ENCODE measurements at places on chromosomes 2 and 18.
A peak's percentile ranks its signal among the peaks of the same experiment; 100 is the strongest.

DNA sequence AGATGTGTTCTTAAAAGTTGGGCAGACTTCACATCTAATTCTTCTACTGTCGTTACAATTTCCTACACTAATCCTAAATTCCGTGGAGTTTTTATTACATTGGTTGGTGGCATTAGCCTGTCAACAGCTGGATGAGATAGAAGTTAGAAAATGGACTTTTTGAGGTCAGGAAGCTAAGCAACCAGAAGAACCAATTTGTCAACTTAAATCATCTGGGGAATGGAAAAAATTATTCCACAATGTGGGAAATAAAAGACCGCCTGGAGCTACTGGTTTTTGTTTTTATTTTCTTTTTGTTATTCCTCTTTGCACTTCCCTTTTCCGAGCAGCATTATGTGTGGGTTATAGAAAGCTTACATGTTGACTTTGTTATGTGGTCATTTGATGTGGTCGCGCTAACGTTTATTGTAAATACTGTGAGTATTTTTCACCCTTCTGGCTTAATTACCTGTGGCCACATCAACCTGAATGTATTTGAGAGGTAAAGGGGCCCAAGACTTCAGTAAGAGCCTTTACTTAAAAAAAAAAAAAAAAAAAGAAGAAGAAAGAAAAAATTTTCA lies 75.3 kb downstream of the PTPRM start:
- no peak for DNase-seq

- peak; percentile 69 for DNase-seq
Observed at GRCh38 chr2:217901835-217902378, 100.9 kb downstream of the TNS1 start.

DNA sequence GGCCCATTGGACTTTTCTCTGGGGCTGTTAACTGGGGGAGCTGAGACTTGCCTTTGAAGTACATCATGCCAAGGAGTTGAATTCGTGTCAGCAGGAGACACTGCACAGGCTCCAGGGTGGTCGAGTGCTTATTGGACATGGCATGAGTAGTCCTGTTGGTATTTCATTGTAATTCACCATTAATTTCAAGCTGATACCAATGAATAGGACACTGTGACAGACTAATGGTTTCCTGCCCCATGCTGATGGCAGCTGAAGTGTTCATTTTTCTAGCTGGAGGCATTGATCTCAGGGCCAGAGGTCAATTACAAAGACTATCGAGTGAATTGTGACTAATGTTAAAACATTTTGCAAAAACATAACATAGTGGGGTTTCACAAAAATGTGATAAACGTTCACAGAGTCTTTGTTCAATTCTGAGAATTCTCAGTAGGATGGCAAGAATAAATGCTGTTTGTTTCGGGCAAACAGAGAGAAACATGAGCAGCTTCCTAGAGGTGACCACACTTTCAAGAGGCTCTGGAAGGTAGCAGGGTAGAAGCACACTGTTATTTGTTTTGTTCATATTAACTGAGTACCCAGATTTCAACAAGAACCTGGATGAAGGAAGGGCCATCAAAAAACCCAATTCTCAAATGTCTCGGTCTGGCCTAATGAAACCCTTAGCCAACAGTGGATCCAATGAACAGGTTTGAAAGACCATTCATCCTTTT lies 90.6 kb upstream of the ARL4C start:
- no peak for DNase-seq

DNA sequence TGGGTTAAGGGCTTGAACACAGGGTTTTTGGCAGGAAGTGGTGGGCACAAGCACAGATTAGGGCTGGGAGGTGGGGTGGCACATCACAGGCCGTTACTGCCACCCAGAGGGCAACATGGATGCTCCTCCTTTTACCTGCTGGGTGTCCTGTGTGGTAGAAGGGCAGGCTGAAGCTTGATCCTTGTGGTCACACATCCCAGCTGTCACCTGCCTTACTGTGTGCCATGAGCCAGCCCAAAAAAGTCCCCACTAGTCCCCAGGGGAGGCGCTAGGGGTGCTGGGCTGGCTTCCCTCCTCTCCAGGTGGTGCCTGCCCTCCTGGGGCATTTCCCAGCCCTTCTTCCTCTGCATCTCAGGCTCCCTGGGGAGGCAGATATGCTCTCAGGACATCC lies 50.5 kb upstream of the ALPP start:
- DNase-seq: no peak

GRCh38 chr2:48914477-48915089 lies 159.1 kb upstream of the LHCGR start:
- DNase-seq: no peak

DNA sequence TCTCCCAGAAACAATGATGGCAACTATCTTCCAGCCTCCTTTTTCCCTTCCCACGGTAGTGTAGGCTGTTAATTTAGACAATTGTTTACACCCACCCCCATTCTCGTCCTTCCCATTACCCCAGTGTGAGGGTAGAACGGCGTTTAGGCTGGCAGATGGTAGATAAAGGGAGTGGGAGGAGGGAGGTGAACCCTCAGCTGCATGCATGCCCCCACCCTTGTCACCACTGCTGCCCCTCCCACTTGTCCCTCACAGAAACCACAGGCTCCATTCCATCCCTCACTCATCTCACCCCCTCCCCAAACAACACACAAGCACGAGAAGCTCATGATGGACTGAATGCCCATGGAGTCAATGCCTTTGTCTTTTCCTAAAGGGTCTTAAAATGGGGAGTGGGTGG lies 107.9 kb upstream of the PARD3B start:
- DNase-seq: no peak

DNA sequence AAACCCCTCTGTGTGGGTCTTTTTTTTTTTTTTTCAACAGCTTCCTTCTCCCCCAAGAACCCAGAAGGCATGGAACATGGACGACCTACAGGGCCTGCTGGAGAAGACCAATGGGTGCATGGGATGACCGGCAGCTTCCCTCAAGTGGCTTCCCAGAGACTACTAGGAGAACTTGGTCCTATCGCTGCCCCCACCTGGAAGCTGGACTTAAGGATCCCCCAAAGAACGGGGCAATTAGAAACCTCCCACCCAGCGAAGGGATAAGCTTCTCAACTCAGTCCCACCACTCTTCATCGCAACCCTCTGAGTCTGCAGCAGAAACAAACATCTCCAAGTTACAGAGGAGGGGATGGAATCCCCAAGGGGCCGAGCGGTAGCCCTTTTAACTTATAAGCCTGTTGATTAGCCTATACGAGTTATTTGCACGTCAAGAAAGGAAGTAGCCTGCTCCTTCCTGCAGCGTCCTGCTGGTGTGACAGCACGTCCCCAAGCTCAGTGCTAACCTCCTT lies 1.4 kb downstream of the ACTR1B start:
- DNase-seq: no peak

DNA sequence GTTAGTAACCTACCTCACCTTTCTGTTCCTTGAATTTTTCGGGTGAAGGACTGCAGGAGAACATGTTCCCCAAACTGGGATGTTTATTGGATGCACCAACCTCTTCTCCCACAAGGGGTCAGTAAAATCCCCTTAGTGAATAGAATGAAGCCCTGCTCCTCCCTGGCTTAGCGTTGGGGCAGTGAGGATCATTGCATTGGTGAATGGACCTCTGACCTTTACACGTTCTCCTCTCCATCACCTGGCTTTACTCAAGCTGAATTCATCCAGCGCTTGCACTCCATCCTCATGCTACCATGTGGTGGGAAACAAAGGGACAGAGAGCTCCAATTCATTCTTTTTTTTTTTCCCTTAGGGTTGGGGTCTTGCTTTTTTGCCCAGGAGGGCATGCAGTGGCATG lies 157.2 kb downstream of the MIB1 start:
- DNase-seq: peak; percentile 55

DNA sequence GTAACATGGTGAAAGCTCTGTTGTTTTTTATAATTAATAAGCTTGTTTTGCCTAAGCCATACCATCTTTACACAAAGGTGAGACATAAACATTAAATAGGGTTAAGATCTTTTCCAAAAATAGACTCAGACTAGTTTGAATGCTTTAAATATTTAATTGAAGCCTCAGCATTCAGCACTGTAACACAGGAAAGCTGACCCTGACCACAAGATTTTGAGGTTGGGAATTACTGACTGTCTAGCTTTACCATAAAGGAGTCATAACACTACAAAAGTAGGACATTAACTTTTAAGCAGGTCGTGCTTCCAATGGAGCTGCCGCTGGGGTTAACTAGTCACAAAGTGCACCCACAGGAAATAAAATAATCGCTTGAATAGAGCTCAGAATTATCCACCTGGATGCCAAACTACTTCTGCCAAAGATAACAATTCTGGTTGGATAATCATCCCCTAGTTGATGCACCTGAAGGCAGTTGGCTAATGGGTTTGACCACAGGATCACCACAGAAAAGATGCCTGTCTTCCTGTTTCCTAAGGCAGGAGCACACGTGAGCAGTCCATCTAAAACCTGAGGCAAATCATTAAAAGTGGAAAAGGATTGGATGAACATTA lies 106.2 kb downstream of the COBLL1 start:
- DNase-seq: no peak

GRCh38 chr2:38266382-38267061 lies 110.6 kb downstream of the ATL2 start:
- DNase-seq: no peak

DNA sequence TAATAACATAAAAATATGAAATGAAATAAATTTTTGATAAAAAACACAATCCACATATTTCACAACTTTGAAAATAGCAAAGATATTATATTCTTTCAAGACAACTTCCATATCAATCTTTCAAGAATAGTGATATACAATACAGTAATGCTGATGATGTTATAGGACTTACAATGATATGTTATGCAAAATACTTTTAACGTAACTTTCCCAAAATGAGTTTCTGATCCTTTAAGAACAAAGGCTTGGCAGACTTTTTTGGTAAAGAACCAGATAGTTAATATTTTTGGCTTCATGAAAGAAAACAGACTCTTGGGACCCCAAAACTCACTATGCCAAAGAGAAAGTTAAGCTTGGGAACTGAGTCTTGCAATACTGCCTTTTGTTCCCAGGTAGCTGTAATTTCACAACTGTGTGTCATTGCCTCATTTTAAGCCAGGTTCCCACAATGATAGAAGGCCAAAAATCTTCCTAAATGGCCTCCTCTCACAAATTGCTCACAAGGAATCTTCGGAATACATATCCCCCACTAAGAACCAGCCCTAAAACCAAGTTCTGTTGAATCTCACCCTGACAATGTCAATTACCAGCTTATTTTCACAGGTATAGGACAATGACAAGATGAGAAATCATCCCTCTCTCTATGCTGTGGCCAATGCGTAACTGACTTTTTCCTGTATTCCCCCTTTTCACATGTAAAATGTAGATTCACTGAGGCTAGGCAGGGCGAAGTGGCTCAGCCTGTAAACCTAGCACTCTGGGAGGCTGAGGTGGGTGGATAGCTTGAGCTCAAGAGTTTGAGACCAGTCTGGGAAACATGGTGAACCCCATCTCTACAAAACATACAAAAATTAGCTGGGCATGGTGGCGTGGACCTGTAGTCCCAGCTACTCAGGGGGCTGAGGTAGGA lies 54.8 kb upstream of the STRN start:
- no peak for DNase-seq

DNA sequence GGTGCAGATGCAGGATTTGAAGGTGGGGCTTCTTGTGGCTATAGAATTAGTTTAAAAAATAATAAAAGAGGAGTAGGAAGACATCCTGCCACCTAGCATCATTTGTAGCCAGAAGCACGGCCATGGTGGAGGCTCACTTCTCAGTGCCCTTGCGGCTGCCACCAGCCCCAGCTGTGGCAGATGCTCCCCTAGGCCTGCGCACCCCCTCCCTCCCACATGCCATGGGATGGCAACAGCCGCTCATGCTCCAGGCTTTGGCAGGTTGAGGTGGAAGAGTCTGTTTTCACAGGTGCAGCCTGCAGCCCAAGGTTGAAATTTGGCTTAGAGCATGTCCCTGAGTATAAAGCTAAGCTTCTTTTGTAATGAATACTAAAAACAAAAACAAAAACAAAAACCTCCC lies 96.4 kb downstream of the GATA6 start:
- no peak for DNase-seq

DNA sequence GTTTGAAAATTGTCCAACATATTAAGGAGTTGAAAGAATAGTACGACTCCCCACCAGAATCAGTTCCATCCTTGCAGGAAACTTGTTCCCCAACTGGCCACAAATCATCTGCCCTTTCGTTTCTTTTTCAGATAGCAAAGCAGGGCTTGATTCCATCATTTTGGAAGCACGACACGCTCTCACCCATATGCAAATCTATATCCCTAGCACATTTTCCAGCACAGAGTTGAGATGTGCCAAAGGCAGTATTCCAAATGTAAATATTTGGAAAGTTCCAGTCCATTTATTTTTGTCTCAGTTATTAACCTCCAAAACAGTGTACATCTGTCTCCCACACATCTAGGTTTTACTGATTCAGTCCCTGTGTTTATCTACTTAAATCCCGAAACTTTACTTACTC lies 128.8 kb upstream of the BCL2L11 start:
- DNase-seq: no peak

DNA sequence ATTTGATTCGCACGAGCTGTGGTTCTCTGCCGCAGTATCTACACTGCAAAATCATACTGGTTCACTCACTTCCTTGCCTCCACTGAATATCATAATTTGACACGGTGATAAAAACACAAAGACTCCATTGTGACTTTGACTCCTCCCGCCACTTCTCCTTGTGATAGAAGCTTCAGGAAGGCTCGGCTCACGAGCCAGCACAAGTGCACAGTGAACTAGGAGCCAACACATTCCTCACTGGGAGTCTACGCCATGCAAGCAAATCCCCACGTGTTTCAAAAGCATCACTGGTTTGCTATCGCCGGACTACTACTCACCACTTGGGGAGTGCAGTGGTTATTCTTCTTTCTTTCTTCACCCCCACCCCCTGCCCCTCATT lies 293.3 kb upstream of the PARD3B start:
- DNase-seq: no peak

GRCh38 chr2:150370561-150370960 lies 116.9 kb downstream of the RND3 start:
- no peak for DNase-seq

DNA sequence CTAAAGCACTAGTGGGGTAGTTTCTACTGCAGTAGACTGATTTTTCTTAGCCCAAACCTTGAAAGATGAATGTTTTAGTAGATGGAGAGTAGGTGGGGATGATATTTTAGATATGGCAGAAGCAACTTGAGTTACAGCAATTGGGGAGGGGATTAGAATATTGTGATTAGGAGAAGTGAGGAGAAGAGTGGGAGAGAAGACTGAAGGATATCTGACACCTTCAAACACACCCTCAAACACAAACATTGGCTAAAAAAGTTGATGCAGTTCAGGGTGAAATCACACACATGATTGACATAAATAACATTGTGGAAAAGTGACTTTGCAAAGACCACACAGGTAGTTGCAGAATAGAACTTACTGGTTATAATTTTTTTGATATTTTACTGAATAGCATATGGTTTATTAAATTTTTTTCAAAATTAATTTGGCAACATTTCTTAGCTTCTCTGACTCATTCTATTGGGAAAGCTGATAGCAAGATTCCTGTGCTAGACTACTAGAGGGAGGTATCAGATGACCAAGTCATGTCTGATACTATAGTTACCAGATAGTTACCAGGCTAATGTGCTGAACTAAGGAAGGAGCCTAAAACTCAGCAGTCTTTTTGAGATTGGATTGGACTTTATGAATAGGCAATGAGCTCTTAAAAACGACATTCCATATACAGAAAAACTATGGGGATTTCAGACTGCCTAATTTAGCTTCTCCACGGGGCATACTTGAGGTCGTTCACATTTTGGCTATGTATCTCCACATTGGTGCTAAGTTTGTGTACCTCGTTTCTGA lies 73.0 kb downstream of the ACTR3 start:
- DNase-seq: no peak

GRCh38 chr18:72419914-72420313 lies 124.2 kb downstream of the CBLN2 start:
- no peak for DNase-seq

GRCh38 chr2:128438091-128438490 lies 119.4 kb upstream of the HS6ST1 start:
- no peak for DNase-seq

All from A549 (cell line).